ENCODE measurements at places on chromosomes 7 and 10. TPM values are rescaled to one million over a fixed set of nuclear protein-coding genes. Genes with fewer than 3 reads are reported as not detected.

IGFBP3 gene
- total RNA-seq, result 15.0 TPM

- DNase-seq, result no peak
- H3K36me3 ChIP-seq, result no peaks in the 10 kb centered on the region
- H3K4me3 ChIP-seq, result no peak overlapping the region
- no peaks in the 10 kb centered on the region for H3K27me3 ChIP-seq
- no peak overlapping the region for H3K27ac ChIP-seq
Observed at GRCh38 chr10:3825244-3825643, 40.2 kb upstream of the KLF6 start.

COL28A1 gene
- 3.7 TPM for total RNA-seq

DNA sequence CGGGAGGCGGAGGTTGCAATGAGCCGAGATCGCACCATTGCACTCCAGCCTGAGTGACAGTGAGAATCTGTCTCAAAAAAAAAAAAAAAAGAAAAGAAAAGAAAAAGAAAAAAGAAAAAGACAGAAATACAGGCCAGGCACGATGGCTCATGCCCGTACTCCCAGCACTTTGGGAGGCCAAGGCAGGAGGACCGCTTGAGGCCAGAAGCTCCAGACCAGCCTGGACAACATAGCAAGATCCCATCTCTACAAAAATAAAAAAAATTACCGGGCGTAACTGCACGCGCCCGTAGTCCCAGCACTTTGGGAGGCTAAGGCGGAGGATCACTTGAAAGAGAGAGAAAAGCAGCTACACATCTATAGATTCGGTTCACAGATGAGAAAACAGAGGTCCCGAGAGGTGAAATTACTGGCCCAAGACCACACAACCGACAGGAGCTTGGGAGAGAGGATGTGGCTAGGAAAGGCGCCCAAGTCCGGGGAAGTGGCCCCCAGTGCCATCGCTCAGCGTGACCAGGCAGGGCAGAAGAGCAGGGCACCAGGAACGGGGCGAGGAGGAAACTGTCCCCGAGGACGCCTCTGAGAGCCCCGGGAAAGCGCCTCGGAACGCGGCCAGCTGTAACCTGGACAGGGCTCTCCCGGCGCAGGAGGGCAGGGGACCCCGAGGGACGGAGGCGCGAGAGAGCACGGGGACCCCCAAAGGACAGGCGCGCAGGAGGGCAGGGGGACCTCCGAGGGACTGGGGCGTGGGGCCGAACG, 612 bp downstream of the SNX8 start:
- H3K27me3 ChIP-seq, result no peaks in the 10 kb centered on the region
- peak overlapping the region; percentile 78 for H3K27ac ChIP-seq
- no peak for DNase-seq
- peak overlapping the region; percentile 78 for H3K4me3 ChIP-seq

DNA sequence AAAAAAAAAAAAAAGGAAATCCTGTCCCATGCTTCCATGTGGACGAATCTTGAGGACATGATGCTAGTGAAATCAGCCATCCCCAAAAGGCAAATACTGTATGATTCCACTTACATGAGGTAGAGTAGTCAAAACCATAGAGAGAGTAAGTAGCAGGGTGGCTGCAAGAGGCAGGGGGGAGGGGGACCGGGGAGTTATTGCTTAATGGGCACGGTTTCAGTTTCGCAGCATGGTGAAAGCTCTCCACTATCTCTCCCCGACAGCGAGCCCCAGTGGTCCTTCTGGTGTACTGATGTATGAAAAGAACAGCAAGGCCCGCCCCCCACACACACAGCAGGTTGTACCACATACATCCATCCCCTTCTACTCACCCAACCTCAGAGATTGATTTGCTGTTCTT, 32.8 kb downstream of the NOD1 start:
- peaks cover 7% of the 10 kb centered on the region for H3K4me1 ChIP-seq
- H3K36me3 ChIP-seq, result no peaks in the 10 kb centered on the region
- peak; percentile 76 for DNase-seq
- H3K27ac ChIP-seq, result no peak overlapping the region

DNA sequence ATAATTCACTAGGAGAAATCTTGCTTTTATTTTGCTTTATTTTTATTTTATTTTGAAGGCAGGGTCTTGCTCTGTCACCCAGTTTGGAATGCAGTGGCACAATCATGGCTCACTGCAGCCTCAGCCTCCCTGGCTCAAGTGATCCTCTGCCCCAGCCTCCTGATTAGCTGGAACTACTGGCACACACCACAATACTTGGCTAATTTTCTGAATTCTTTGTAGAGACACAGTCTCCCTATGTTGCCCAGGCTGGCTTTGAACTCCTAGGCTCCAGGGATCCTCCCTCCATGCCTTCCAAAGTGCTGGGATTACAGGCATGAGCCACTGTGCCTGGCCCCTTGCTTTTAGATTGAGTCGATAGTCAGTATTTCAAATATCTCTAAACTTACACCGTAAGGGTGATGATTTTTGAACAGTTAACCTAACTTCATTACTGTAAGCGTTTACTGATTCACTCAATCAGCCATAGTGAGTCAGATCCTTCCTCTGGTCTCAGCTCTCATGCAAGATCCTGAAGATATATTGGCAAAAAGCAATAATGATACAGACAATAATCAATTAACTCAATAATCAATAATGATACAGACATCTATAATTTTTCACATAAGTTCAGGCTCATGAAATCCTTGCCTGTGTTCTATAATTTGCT, 239.5 kb downstream of the KIAA1217 start:
- H3K4me3 ChIP-seq, result no peak overlapping the region
- H3K4me1 ChIP-seq, result peaks cover 16% of the 10 kb centered on the region
- H3K36me3 ChIP-seq, result no peaks in the 10 kb centered on the region
- peak overlapping the region; percentile 52 for H3K27ac ChIP-seq

RBM33 gene
- 57.1 TPM for total RNA-seq

DNA sequence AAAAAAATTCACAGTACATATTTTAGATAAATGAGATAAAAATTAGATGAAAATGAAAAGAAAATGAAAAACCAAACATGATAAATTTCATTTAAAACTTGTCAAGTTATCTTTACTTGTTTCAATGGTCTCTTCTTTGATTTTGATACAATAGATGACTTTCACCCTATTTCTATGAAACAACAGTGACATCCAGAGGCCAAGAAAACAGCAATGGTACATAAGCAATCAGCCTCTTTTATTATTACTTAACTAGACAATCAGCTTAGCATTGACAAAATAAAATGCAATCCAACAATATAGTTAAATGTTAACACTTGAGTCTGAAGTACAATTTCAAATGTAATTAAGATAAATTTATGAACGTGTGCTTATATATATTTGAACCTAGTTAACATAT, 74.8 kb upstream of the GPR37 start:
- no peaks in the 10 kb centered on the region for H3K4me1 ChIP-seq
- no peak overlapping the region for H3K27ac ChIP-seq
- DNase-seq, result no peak

- no peak overlapping the region for H3K4me3 ChIP-seq
- no peaks in the 10 kb centered on the region for H3K4me1 ChIP-seq
- no peak overlapping the region for H3K27ac ChIP-seq
- no peaks in the 10 kb centered on the region for H3K36me3 ChIP-seq
- H3K27me3 ChIP-seq, result no peaks in the 10 kb centered on the region
- DNase-seq, result no peak
Observed at GRCh38 chr10:72414642-72415041, 59.9 kb upstream of the DNAJB12 start.

MMRN2 gene
- 44.2 TPM for total RNA-seq

GPER1 gene
- 7.0 TPM for total RNA-seq

DNA sequence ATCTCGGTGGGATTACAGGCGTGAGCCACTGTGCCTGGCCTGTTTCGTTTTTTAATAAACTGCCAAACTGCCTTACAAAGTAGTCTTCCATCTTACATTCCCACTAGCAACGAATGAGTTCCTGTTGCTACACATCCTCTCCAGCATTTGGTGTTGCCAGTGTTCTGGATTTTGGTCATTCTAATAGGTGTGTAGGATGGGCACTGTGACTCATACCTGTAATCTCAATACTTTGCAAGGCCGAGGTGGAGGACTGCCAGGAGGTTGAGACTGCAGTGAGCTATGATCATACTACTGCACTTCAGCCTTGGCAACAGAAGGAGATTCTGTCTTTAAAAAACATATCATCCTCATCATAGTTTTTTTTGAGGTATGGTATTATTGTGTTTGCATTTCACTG, 21.4 kb upstream of the RSBN1L start:
- DNase-seq, result peak; percentile 72
- no peaks in the 10 kb centered on the region for H3K4me1 ChIP-seq
- H3K4me3 ChIP-seq, result no peak overlapping the region
- no peak overlapping the region for H3K27ac ChIP-seq
- no peaks in the 10 kb centered on the region for H3K27me3 ChIP-seq

EBLN1 gene
- total RNA-seq, result not detected

DNA sequence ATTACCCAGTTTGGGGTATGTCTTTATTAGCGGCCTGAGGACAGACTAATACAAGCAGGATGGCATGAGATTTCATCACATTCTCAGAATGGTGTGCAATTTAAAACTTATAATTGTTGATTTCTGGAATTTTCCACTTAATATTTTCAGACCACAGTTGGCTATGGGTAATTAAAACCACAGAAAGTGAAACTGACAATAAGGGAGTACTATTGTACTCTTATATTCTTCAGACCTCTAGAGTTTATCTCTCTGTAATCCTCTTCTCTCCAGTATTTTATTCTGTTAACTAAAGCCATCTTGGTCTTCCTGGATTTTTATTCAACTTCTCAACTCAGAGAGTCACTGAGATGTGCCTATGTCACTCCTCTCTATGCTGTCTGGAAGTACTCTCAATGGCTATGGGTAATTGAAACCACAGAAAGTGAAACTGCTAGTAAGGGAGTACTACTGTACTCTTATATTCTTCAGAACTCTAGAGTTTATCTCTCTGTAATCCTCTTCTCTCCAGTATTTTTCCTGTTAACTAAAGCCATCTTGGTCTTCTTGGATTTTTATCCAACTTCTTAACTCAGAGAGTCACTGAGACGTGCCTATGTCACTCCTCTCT, 118.3 kb downstream of the PPP1R17 start:
- DNase-seq, result no peak
- no peaks in the 10 kb centered on the region for H3K36me3 ChIP-seq
- H3K27me3 ChIP-seq, result no peaks in the 10 kb centered on the region
- no peak overlapping the region for H3K27ac ChIP-seq
- H3K4me3 ChIP-seq, result no peak overlapping the region
- H3K4me1 ChIP-seq, result no peaks in the 10 kb centered on the region

DNA sequence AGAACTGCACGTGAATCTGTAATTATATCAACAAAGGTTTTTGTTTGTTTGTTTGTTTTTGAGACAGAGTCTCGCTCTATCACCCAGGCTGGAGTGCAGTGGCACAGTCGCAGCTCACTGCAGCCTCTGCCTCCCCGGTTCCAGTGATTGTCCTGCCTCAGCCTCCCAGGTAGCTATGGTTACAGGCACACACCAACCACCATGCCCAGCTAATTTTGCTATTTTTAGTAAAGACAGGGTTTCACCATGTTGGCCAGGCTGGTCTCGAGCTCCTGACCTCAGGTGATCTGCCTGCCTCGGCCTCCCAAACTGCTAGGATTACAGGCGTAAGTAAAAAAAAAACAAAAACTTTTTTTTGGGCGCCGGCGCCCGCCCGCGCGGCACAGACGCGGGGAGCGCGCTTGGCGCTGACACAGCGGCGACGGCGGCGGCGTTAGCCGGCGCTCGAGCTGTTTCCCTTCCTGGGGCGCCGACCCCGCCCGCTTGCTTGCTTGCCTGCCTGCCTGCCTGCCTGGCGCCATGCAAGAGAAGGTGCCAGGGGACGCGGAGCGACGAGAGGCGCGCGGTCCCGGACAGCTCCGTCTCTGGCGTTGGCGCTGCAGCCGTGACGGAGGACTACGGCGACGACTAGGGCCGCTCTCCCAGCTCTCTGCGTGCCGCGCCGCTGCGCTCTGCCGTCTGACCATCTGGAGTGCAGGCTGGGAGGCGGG, 171.4 kb upstream of the NUPR2 start:
- DNase-seq, result peak; percentile 70
- H3K27me3 ChIP-seq, result no peaks in the 10 kb centered on the region
- peak overlapping the region; percentile 57 for H3K27ac ChIP-seq
- no peaks in the 10 kb centered on the region for H3K36me3 ChIP-seq
- peak overlapping the region; percentile 12 for H3K4me3 ChIP-seq

- H3K36me3 ChIP-seq, result no peaks in the 10 kb centered on the region
- H3K27me3 ChIP-seq, result no peaks in the 10 kb centered on the region
- H3K27ac ChIP-seq, result no peak overlapping the region
- H3K4me1 ChIP-seq, result no peaks in the 10 kb centered on the region
Observed at GRCh38 chr10:113712755-113713639, 33.3 kb downstream of the CASP7 start.

FAM180A gene
- 6.0 TPM for total RNA-seq

DNA sequence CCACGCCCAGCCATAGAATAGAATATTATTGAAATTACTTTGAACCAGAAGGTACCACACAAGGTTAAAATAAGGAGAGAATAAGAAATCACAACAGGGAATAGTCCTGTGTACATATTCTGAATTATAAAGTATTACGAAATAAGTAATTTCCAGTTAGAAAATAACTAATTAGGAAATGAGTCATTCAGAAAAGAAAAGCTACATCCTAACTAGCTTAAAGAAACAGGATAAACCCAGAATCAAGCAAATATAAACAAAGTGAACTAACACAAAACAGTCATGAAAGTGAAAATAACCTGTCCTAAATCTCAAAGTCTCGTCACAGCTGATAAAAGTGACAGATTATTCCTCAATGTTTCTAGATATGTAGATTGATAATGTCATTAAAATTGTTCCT, 74.8 kb upstream of the NEBL start:
- H3K36me3 ChIP-seq, result no peaks in the 10 kb centered on the region
- DNase-seq, result no peak
- H3K4me1 ChIP-seq, result no peaks in the 10 kb centered on the region
- no peak overlapping the region for H3K27ac ChIP-seq
- no peak overlapping the region for H3K4me3 ChIP-seq
- H3K27me3 ChIP-seq, result no peaks in the 10 kb centered on the region

DNA sequence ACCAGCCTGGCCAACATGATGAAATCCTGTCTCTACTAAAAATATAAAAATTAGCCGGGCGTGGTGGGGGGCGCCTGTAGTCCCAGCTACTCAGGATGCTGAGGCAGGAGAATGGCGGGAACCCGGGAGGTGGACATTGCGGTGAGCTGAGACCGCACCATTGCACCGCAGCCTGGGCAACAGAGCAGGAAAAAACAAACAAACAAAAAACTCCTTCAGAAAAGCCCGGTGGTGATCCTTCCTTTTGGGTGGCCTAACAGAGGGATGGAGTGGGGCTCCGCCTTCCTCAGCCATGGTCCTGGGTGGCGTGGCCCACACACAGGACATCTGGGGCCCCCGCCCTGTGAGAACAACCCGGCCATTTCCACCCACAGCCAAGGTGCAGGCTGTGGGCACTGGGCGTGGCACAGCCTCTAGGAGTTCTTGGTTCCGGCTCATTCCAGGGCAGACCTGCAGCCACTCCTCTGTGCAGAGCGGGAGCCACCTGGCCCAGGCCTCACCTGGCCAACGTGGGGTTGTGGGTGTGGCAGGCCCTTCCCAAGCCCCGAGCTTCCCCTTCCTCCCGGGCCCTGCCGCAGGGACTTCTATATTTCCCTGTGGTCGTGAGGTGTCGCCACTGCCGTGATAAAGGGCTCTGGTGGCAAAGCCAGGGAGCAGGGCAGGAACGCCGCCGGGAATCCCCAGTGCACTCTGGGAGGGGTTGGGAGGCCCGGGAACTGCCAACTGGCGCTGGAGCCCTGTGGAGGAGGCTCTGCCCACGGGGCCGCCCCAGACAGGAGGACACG, 37.6 kb downstream of the GET4 start:
- peaks cover 4% of the 10 kb centered on the region for H3K4me1 ChIP-seq
- H3K4me3 ChIP-seq, result no peak overlapping the region
- H3K36me3 ChIP-seq, result no peaks in the 10 kb centered on the region
- no peak overlapping the region for H3K27ac ChIP-seq

GALNT11 gene
- total RNA-seq, result 51.3 TPM

GRCh38 chr7:34168013-34168412, 262.7 kb downstream of the BMPER start:
- H3K4me3 ChIP-seq, result no peak overlapping the region
- H3K27me3 ChIP-seq, result no peaks in the 10 kb centered on the region
- DNase-seq, result no peak
- no peak overlapping the region for H3K27ac ChIP-seq
- H3K4me1 ChIP-seq, result no peaks in the 10 kb centered on the region

CRYGN gene
- total RNA-seq, result not detected

All from adrenal gland (tissue), 19 donors.